ENCODE measurements at places on chromosomes 5 and 9.

- no peak for DNase-seq
These were observed 31.7 kb upstream of the ARAP3 start for GRCh38 chr5:141713616-141714309.

- DNase-seq = peak; percentile 79
These were observed 9.1 kb downstream of the UBAC1 start for GRCh38 chr9:135951889-135952663.

GRCh38 chr5:62707563-62707962 is 128.9 kb downstream of the LRRC70 start:
- no peak for DNase-seq

DNA sequence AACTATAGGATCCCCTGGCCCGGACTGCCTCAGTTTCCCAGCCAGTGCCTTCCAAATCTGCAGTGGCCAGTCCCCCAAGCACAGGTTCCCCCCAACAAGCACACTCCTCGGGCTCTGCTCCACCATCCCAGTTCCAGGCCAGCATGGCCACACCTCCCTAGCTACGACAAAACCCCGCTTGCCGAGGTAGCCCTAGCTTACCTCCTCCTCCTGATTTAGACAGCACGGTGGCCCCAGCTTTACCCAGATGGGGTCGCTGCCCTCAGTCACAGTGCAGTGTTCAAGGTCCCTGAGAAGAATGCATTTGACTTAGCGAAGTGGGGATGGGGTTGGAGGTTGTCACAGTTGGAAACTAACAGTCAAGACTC is 40.8 kb upstream of the GARNL3 start:
- DNase-seq = no peak

DNA sequence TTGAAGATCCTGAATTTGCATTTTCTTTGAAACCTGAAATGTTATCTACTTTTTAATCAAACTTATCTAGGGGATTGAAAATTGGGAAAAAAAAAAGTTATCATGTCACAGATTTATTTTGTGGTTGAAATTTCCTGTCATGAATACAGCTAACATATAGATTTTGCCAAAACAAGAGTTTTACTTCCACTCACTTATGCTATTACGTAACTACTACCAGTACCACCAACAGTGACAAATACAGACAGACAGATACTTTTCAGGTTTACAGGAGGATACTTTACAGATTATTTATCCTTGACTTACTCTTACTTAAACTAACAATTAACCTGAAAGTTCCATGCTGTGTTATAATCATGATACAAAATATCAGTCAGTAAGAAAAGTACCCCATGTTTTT is 6.8 kb upstream of the MRPS30 start:
- no peak for DNase-seq

DNA sequence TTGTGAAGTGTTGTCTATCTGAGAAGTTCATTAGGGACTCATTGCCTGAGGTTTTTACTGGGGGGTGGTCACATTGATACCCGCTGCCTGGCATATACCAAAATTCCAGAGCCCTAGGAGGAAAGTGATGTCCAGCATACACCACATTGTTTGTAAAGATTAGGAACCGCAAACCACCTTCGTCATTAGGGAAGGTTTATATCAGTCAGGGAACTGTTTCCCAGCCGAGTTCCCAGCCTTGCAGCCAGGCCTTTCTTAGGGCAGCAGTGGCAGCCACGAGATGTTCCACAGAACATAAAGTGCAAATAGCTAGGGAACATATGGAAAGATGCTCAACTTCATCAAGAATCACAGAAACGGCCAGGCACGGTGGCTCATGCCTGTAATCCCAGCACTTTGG is 40.4 kb upstream of the NRARP start:
- DNase-seq = no peak

GRCh38 chr5:123035918-123036390 is 571 bp downstream of the PPIC start:
- peak; percentile 31 for DNase-seq

DNA sequence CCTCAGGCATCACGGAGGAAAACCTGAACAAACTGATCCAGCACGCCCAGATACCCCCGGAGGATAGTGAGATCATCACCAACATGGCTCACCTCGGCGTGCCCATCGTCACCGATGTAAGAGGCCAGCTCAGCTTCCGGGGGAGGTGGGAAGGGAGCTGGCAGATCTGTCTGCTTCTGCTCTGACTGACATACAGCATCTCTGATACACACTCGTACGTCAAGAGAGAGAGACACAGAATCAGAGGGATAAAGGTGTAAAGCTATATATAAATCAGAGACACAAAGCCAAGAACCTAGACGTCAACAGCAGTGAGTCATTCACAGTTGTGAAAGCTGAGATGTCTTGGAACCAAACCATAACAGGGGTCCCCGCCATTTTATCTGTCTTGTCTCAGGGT is 30.1 kb upstream of the CFAP157 start:
- DNase-seq = no peak

DNA sequence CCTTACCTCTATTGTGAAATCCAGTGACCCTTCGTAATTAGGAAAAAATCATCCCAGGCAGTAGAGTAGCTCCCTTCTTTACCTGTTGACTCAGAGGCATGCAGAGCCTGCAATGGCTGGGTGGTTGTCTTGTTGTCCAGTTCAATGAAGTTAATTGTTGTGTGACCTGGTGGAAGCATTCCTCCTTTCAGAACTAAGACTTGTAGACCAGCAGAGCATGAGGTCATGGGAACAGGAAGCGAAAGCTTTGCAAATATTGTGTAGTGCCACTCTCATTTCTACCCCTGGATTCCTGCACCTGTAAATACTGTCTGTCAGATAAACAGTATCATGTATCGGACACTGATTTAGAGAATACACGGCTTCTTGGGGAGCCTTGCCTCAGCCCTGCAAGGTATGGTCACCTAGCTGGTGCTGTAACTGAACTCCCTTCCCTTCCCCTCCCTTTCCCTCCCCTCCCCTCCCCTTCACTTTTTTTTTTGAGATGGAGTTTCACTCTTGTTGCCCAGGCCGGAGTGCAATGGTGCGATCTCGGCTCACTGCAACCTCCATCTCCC is 5.7 kb upstream of the PRXL2C start:
- no peak for DNase-seq

DNA sequence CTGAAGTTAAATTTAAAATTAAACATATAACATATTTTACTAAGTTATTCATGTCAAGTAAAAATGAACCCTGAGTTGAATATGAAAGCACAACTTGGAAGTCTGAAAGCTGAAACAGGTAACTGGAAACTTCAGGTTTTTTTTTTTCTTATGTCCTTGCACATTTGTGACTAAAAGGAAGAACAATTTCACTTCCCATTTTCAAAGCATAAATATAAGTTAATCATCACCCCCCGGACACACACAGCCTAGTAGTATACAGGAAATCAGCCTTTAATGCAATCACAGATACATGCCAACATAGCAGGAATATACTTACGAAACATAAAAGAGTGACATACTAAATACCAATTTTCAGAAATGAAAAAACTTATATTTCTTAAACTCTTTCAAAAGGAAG is 225.9 kb downstream of the RFX3 start:
- no peak for DNase-seq

DNA sequence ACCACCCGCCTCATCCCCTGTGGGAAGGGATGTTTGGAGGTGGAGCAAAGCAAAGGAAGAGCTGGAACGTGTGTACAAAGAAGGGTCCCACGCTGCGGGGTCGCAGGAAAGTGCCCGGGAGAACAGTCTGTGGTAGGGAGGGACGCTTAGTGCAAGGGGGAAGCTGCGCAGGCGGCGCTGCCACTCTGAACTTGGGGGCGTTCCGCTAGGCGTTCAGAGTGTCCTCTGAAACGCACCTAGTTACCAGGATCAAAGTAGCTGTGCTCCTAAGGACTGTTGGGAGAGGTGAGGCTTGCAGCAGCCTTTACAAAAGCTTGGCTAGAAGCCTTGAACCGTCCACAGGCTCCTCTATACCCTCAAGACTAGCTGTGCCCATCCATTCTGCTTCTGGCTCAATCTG is 29.3 kb upstream of the PDE8B start:
- DNase-seq = no peak

- no peak for DNase-seq
These were observed 76.4 kb downstream of the ACER2 start for GRCh38 chr9:19485193-19485592.

- no peak for DNase-seq
These were observed 1.4 kb downstream of the FAM53C start for GRCh38 chr5:138339464-138339863.

DNA sequence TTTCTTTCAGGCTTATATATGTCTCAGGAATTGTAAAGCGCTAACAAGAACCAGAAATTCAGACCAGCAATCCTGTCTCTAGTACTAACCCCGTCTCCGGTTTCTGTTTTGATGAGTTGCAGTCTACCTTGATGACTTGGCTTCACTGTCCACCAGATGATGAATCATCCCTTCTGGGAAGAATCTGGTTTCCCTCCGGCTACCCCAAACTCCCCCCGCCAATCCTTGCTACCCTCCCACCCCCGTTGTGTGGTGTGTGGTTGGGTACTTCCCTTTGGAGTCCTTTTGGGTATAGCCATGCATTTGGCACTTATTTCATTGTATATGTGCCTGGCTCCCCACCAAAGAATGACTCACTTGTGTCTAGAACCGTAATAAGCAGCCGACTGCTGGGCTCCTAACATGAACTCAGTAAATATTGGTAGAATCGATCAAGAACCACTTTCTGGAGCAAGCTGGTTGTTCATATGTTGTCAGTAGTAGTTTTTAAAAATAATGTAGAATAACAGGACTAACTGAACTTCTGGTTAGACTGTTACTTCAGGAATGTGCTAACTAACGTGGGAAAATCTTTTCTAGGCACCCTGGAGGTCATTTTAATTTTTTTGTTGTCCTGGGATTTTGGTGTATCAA is 8.3 kb upstream of the TGFBI start:
- peak; percentile 85 for DNase-seq

GRCh38 chr9:5553211-5553610 is 42.9 kb downstream of the PDCD1LG2 start:
- no peak for DNase-seq

GRCh38 chr9:6049798-6050197 is 34.4 kb upstream of the RANBP6 start:
- no peak for DNase-seq

DNA sequence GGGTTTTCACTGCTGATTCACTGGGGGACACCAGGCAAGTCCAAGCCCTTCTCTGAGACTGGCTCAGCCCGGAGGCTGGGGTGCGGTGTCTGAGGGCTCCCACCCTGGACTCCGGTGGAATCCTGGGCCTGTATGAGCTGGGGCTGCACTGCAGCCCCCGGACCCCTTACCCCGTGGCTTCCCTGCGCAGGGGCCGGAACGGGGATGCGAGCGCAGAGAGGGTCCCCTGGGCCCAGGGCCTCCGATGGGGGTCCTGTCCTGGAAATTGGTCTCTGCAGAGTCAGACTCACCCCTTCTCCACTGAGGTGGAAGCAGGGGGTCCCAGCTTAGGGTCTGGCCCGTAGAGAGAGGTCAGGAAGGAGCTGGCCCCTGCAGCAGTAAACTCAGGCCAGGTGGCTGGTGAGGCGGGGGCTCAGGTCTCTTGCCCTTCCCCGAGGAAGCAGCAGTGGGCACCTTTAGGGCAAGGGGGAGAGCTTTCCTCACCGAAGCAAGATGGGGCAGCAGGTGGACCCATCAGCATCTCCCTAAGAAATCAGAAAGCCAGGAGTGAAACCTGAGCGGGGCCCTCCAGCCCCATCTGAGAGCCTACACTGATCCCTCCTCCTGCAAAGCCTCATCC is 1.6 kb upstream of the VAV2 start:
- no peak for DNase-seq

- no peak for DNase-seq
These were observed 59.3 kb upstream of the SELENOP start for GRCh38 chr5:42870882-42871418.

- DNase-seq = no peak
These were observed 220.6 kb downstream of the MELK start for GRCh38 chr9:36793277-36793676.

DNA sequence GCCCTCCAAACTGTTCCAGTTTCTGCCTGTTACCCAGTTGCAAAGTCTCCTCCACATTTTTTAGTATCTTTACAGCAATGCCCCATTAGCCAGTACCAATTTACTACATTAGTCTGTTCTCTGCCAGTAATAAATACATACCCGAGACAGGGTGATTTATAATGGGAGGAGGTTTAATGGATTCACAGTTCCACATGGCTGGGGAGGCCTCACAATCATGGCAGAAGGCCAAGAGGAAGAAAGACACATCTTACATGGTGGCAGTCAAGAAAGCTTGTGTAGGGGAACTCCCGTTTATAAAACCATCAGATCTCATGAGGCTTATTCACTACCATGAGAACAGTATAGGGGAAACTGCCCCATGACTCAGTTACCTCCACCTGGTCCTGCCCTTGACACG is 600.7 kb upstream of the CDH6 start:
- DNase-seq = no peak

DNA sequence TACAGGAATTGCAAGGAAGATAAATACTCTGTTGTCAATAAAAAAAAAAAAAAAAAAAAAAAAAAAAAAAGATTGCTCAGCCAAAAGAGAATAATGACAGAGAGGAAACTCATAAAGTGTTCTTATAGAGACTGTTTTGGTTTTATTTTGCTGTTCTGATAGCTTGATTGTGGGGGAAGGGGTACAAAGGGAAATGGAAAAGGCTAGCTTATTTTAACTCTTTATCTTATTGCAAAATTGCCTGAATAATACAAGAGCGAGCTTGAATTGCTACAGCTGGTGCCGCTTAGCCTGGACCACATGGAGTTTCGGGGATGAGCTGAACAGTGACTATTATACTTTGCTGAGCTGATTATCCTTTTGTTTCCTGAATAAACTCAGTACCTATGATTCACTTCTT is 31.0 kb upstream of the SHISAL2B start:
- no peak for DNase-seq

- no peak for DNase-seq
These were observed 9.3 kb upstream of the SPATA24 start for GRCh38 chr5:139413153-139413552.

- no peak for DNase-seq
These were observed 1.0 kb upstream of the HK3 start for GRCh38 chr5:176899946-176900779.

DNA sequence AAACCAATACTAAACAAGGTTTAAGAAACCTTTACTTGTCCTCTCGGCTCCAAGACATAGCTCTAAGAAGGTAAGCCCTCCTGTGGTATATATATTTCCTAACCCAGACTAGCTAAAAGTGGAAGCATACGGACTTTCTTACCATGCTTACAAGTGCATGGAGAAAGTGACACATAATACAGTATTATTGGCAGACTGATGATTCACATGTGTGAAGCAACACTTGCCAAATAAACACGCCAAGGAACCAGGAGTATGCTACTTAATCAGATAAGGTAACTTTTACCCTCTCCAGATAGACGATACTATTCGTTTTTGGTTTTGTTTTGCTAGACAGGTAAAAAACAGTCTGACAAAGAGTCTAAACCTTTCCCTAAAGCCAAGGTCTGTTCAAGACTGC is 264.1 kb downstream of the MLLT3 start:
- no peak for DNase-seq

- DNase-seq = no peak
These were observed 1.4 kb downstream of the DBH start for GRCh38 chr9:133637451-133638055.

GRCh38 chr5:32645246-32645645 is 59.9 kb downstream of the SUB1 start:
- DNase-seq = no peak

DNA sequence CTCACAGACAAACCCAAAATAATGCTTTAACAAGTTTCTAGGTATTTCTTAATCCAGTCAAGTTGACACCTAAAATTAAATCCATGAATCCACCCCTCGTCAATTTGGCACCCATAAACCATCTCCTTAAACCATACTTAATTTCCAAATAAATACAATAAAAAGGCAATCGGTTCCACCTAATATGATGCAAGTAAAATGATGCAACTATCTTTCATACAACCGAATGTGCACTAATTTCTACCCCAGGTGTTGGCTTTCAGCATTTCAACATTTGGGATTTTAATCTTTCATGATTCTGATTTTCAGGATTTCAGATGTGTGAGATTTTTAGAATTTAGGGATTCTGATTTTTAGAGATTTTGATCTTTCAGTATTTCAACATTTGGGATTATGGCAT is 17.3 kb downstream of the PRKAA1 start:
- DNase-seq = no peak

All from HTR-8/SVneo (cell line).